ENCODE measurements at places on chromosomes 3 and 15. TPM values are rescaled to one million over a fixed set of nuclear protein-coding genes. Genes with fewer than 3 reads are reported as not detected.

The SLC27A2 gene
- total RNA-seq = 0.66 TPM

GRCh38 chr3:112365035-112365434 lies 32.1 kb downstream of the CD200 start:
- DNase-seq = peak; percentile 23

- no peak for DNase-seq
Measured at GRCh38 chr3:60282866-60283265, 968.4 kb downstream of the FHIT start.

DNA sequence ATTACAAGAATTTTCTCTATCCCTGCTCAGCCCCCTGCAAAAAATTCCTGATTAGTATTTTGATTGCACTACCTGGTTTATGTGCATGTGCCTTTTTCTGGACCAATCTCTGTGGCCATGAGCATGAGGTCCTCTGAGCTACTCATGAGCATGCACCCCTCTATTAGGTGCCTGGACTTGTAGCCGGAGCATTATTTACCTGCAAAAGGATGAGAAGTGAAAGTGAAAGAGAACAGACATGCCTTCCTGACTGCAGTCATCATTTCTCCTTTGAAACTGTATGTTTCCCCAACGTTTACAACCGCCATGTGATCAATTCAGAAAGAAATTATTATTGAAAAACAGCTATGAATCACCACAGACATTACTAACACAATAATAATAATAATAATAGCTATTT lies 1008.8 kb downstream of the ROBO2 start:
- DNase-seq = no peak

DNA sequence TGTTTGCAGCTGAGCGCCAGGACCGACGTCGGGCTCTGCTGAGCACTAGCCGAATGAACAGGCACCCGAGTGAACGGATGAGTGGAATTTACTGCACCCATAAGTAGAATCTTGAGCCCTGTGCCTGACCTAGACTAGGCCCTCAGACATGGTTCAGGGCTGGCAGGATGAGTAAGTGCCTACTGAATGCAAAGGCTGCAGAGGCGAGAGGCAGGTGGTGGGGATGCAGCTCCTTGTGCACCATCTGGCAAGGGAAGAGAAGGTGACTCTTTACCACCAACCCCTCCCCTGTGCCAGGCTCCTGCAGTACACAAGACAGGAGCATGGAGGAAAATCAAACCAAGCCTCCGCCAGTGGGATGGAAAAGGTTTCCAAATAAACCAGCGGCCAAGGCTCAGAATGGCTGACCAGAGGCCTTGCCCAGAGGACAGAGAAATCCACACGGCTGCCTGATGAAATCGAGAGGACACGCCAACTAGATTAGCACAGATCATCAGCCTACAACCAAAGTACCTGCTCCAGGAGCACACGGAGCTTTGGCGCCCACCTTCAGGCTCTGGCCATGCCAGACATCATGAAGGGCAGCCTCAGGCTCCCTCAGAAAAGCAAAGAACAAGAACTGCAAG lies 141.7 kb upstream of the IQSEC1 start:
- DNase-seq = no peak

DNA sequence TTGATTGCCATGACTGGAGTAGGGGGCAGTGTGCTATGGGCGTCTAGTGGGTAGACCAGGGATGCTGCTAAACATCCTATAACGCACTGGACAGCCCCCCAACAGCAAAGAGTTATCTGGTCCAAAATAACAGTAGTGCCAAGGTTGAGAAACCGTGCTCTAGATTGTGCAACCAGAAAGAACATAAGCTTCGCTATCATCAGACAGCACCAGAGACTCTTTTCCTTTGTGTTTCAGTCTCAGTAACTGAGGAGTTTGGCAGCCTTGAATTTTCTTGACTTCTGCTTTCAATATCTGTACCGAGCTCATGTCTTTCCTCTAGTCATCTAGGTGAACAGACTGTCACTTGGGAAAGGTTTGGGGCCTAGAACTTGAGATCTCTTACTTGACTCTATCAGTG lies 8.8 kb downstream of the ARID3B start:
- no peak for DNase-seq

The THRB gene
- total RNA-seq = 7.4 TPM

GRCh38 chr15:27220199-27220598 lies 249.2 kb downstream of the GABRG3 start:
- DNase-seq = no peak

DNA sequence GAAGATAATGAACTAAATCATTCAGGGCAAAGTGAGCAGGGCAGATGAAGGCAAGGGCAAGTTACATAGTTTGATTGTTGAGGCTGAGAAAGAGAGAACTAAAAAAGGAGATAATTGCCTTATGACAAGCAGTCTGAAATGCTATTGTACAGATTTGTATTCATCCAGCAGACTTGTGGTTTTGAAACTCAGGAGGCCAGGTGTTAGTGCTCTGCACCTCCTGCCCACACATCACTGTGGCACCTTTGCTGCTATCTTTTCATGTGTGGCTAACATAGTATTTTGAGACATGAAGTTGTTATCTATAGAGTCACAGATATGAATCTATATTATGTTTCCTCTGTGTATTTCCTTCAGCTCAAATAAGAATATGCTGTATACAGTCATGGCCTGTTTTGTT lies 24.3 kb upstream of the SUCLG2 start:
- no peak for DNase-seq

- DNase-seq = peak; percentile 71
Measured at GRCh38 chr15:60074181-60074885, 70.2 kb downstream of the FOXB1 start.

- peak; percentile 74 for DNase-seq
Measured at GRCh38 chr3:48018841-48019240, 2.6 kb upstream of the MAP4 start.

The SHC4 gene
- total RNA-seq = 1.5 TPM

DNA sequence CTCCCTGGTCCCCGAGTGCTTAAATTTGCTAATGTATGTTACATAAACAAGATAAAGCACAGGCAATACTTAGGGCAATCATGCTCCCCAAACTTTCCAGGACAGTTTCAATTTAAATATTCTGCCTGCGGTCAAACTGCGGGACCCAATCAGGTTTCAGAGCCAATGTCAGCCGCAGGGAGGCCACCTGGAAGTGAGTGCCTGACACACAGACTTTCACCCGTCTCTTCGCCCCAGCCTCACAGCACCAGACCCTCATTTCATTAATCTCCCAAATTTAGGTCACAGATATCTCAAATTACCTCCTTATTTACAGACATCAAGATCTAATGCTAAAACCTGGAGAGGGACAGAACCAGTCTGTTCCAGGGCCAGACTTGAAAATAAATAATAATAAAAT lies 107.2 kb upstream of the ALDH1A3 start:
- no peak for DNase-seq

The ALDH1A2 gene
- total RNA-seq = 7.7 TPM

The GOLGA6A gene
- not detected for total RNA-seq
